ENCODE measurements at places on chromosomes 12 and 14.
A peak's percentile ranks its signal among the peaks of the same experiment; 100 is the strongest.

DNA sequence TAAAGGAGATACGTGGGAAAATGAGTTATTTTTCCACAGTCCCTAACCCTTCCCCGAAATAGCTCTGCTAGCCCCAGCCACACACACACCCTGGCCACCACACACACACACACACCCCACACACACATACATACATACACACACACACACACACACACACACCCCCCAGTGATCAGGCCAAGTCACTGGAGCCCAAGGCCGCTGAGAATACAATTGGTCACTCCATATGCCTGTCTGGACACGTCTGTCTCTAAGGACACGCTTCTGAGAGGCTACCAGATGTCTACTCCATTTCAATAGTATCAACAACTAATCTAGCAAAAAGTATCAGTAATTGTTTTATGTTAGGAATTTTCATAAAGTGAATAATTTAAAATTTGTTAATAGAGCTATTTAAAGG, 13.0 kb upstream of the DIABLO start:
- DNase-seq, result no peak

DNA sequence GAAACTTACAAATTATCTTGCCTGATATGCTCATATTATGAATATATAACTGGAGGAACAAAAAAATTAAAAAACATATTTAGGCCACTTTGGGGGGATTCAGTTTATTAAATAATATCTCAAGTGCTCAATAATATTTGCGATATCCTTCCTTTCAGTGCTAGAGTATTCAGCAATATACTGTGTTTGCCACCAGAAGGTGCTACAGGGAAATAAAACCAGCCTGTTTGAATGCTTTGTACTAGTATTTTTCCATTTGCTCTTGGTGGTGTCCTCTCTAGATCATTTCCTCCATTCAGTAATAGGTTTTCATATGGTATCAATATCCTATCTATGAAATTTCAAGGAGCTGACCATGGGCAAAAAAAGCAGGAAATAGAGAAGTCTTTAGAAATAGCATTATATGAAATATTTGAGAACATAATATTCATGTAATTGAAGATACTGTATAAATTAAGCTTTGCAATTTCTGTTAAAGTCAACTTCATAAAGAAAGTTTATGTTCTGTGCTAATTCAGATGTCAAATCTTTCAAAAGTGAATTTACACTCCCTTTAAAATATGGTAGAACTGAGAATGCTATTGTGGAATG, 106.2 kb upstream of the NAV3 start:
- no peak for DNase-seq

DNA sequence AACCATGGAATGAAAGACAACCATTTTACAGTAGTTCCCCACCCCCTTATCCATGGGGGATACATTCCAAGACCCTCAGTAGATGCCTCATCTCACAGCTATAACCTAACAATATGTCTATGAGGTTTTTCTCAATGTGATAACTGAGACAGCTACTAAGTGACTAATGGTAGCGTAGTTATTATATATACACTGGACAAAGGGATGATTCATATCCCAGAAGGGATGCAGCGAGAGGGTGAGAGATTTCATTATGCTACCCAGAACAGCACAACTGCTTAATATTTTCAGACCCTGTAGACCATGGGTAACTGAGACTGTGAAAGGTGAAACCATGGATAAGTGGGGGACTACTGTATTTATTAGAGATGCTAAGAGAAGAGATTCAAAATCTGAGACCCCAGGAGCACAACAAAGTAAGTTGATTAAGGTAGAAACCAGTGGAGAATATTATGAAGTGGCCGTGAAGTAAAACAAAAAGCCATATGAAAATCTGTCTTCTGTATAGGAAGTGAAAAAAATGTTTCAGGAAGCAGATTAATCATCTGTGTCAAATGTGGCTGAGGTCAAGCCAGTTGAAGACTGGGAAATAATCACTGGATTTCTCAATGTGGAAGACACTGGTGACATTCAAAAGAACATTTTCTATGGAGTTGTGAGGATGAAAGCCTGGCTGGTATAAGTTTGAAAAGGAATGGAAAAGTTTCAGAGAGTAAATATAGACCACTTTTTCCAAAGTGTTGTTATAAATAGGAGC, 77.2 kb downstream of the RPL10L start:
- no peak for DNase-seq

- DNase-seq, result peak; percentile 75
These were observed 166.1 kb upstream of the CCND2 start for GRCh38 chr12:4107436-4107878.

DNA sequence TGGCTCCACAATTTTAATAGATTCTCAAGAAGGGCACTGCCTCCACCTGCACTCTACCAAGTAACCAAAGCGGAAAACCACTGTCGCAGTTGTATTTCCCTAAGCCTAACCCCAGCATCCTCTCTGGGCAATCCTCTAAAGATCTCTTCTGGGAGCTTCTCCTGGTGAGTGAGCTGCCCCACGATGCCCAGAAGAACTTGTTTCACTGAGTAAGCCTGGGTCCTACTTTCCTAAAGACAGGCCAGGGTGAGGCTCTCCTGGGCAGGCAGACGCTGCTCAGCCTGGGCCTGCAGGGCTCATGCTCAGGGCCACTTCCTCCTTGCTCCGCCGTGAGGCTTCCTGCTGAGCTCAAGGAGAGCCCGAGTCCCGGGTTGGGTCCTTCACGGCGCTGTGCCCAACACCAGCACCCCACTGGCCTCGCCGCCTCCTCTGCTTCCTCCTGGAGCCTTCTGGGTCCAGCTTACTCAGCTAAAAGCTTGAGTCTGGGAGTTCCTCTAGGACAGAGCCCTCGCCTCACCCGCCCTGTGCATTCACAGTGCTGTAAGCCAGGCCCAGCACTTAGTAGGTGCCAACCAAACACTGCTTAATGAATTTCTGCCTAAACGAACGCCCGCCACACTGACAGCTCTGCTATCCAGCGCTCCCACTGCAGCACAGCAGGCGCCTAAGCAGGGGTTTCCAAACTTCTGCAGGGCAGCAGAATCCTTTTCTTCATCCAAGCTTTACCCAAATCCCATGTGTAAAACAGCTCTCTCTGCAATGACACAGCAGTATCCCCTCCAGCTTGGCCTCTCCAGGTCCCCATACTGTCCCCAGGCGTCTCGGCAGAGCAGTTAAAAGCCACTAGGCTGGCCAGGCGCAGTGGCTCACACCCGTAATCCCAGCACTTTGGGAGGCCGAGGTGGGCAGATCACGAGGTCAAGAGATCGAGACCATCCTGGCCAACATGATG, 5.7 kb downstream of the RAB35 start:
- peak; percentile 63 for DNase-seq

DNA sequence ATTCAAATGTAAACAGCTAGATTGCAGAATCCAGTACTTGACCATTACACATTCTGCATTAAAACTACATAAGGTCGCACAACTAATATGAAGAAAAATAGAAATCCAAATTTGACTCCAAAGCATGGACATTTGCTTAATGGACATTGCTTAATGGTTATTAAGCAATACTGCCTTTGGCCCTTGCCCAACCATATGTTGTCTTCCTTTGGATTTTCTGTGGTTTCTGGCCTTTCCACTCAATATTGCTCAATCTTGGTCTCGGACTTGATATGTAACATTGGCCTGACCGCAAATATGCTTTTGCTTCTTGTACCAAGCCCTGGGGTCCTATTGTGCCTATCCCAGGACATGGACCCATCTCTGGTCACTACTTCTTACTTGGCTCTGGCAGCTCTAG, 67.2 kb downstream of the PTPRR start:
- DNase-seq, result no peak

- no peak for DNase-seq
These were observed 396.2 kb downstream of the NUAK1 start for GRCh38 chr12:105742567-105742874.

- DNase-seq, result no peak
These were observed 27.7 kb upstream of the DHRS2 start for GRCh38 chr14:23608454-23608853.

- no peak for DNase-seq
These were observed 64.0 kb downstream of the PPP1R12A start for GRCh38 chr12:79870916-79871315.

GRCh38 chr14:20613094-20614037, 22.2 kb upstream of the RNASE12 start:
- DNase-seq, result peak; percentile 91

DNA sequence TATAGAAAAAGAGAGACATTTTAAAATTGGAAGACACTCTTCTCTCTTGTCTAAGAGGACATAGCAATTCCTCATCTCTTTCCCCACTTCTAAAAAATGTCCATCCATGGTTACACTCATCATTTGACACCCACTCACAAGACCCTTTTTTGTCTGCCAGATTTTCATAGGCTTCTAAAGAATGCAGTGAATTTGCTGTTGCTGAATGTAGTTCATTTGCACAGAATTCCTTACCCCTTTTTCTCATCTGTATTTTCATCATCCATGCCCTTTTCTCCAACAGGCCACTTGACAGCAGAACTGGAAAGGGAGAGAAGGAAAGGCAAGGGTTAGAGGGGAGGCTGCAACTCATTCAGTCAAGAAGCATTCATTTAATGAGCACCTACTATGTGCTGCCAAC, 128.0 kb downstream of the NUAK1 start:
- no peak for DNase-seq

- DNase-seq, result no peak
These were observed 440.8 kb downstream of the NRXN3 start for GRCh38 chr14:78610994-78611393.

- no peak for DNase-seq
These were observed 3.5 kb downstream of the ACRBP start for GRCh38 chr12:6643569-6644256.

GRCh38 chr12:3661028-3661427, 91.9 kb downstream of the CRACR2A start:
- no peak for DNase-seq

GRCh38 chr14:90720336-90720735, 95.9 kb downstream of the TTC7B start:
- DNase-seq, result no peak

- DNase-seq, result no peak
These were observed 1865.6 kb upstream of the FLRT2 start for GRCh38 chr14:83664389-83664788.

GRCh38 chr12:26705851-26706250, 127.1 kb downstream of the ITPR2 start:
- DNase-seq, result no peak

DNA sequence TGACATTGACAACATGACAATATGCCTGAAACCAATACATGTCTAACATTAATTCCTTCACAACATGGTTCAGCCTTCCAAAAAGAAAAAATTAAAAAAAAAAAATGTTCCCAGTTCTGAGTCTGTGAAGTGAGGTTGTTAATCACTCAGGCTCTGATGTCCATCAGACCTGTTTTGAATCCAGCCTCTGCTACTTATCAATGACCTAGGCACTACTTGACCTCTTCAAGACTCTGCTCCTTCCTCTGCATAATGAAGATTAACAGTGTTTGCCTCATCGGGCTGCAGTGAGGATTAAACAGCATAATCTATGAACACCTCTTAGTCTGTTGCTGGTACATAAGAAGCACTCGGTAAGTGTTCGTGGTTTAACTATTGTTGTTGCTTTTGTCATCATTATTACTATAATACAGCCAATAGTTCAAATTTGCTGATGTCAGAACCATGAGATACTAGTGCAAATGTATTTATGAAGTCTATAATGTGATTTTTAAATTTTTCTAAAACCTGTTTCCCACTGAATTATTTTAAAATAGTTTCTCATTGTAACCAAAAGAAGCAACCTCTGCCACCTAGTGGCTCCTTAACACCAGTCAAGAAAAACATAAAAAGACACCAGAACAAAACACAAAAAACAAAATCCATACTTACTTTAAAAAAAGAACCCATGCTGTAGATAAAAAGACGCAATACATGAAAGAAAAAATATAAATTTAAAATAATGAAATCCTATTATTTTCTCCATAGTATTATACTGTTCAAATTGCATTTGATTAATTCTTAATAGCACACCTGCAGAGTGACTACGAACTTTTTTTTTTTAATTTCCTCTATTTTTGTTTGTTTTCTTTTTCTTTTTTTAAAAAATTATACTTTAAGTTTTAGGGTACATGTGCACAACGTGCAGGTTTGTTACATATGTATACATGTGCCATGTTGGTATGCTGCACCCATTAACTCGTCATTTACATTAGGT, 20.3 kb upstream of the TMX1 start:
- DNase-seq, result no peak

DNA sequence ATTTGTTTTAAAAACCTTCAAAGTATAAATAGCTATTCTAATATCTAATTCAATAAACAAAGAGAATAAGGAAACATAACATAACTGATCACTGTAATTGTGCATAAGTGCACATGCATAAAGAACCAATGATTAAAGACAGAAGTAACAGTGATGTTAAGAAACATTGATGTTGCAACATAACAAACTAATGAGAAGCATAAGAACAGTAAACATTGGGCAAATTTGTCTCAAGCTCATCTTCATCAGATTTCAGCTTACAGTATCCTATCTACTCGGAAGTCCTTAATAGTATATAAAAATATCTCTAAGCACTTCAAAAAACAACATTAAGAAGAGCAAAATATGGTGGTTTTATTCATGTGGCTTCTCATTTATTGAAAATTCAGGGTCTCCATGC, 97.6 kb downstream of the GARIN6 start:
- DNase-seq, result no peak

DNA sequence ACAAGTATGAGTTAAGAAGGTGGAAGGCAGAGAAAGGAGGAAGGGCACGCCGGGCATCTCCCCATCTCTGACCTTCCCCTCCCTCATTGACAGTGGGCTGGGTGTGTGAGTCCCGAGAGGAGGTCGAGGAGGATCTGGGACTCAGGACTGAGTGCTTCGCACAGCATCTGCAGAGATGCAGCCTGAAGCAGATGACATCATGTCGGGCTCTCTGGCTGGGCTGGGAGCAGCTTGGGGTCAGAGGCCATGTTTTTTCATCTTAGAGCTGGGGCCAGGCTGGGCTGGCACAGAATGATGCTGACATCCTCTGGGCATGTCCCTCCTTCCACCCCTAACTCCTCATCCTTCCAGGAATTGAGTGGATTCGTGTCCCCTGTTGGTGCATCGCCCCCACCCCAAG, 43.5 kb downstream of the CMKLR1 start:
- DNase-seq, result no peak

- DNase-seq, result no peak
These were observed 4.5 kb upstream of the TBC1D30 start for GRCh38 chr12:64819816-64820402.

GRCh38 chr14:32620724-32621123, 291.6 kb downstream of the AKAP6 start:
- no peak for DNase-seq

DNA sequence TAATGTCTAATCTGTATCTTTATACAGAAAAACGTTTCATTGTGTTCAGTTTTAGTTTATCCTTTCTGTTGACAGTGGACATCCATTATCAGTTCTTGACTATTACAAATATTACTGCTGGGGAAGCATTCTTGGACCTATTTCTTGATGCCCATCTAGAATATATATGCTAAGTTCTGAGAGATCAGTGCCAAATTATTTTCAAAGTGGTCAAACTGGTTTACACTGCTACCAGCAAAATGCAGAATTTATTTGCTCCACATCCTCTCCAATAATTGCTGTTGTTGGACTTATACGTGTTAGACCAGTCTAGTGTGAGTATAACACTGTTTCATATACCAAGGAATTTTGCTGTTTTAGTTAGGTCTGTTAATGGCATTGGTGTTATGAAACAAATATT, 85.5 kb upstream of the TRAF3 start:
- DNase-seq, result no peak
